AG20443 (cell line): ENCODE measurements at places on chromosomes 6 and 20.

DNA sequence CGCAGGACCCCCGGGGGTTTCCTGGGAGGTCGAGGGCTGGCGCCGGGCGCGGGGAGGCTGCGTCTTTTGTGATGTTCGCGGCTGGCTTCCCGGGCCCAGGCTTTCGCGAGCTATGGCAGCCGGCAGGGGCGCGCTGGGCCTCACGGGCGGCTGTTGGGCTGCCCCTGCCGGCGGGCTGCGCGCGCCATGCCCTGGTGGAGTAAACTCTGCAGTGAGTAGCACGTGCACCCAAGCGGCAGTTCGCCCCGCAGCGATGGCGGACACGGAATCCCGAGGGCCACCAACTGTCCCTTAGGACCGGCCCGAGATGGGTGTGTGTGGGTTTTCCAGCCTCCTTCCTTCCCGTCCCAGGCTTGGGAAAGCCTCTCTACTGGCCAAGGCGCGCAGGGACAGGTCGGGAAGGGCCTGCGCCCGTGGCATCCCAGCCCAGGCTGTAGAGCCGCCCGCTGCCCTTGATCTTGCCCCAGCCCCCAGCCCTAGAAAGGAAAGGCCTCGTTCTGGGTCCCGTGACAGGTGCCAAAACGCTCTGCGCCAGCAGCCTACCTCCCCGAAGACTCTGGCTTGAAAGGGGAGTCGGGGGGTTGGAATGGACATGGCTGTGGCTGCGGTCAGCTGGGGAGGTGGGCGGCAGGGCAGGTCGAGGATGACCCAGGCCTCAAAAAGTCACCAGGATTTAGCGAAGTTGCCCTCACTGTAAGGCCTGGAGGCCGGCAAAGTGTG is 49.7 kb downstream of the ZBTB2 start:
- DNase-seq, result no peak

DNA sequence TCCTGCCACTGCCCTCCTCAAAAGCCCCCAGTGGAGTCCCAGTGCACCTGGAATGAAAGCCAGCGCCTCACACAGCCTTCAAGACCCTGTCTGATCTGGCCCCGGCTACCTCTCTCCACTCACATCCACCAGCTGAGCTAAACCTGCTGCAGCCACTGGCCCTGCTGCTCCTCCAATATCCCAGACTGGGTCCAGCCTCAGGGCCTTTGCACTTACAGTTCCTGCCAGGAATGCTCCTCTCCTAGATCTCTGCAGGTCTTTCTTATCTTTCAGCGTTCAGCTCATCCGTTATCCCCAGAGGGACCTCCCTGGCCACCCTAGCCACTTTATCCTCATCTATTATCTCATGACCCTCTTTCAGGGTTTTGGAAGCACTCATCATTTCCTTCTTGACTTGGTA is 68.8 kb downstream of the KCNB1 start:
- no peak for DNase-seq

DNA sequence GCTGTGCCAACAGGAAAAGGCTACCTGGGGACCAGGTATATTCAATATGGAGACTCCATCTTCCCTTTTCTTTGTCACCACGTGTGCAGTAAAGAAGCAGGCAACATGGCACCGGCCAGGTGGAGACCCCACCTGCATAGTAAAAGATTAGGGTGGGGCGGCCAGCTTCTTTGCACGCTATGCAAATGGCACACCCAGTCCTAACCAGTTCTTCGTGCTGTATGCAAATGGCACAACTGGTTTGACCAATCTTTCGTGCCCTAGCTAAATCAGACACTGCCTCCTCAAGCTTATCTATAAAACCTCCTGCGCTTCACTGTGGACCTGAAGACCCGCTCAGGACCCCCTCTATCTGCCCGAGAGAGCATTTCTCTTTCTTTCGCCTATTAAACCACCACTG is 88.8 kb upstream of the EZR start:
- no peak for DNase-seq

DNA sequence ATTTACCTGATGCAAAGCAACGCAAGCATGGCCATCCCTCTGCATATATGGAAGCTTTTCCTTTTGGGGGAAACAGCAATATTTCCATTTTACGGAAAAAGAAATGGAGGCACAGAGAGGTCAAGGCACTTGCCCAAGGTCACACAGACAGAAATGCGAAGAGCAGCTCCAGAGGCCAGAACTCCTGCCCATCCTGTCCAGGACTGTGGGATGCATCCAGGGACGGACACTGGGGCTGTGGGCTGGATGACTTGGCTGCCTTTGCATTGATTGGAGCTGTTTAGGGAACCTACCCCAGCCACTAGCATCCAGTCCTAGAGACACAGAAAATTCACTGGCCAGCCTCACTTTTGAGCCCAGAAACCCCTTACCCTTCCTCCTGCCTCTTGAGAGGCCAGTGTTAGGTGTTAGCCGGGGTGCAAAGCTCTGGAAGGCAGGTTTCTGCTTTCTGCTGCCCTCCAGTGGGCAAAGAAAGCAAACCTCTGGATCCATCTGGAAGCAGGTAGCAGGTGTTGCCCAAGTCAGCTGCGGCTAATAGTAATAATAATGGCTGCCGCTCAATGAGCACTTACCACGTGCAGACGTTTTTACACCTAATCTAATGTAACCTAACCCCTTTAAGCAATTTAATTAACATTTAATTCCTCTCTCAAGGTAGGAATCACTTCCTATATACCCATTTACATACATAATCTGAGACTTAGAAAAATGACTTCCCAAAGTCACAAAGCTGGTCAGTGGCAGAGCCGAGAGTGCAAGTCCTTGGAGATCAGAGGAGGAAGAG is 31.7 kb upstream of the CCN5 start:
- peak; percentile 77 for DNase-seq

GRCh38 chr20:40286975-40287531 is 402.0 kb downstream of the MAFB start:
- no peak for DNase-seq

GRCh38 chr20:13474467-13474866 is 164.3 kb downstream of the TASP1 start:
- no peak for DNase-seq

DNA sequence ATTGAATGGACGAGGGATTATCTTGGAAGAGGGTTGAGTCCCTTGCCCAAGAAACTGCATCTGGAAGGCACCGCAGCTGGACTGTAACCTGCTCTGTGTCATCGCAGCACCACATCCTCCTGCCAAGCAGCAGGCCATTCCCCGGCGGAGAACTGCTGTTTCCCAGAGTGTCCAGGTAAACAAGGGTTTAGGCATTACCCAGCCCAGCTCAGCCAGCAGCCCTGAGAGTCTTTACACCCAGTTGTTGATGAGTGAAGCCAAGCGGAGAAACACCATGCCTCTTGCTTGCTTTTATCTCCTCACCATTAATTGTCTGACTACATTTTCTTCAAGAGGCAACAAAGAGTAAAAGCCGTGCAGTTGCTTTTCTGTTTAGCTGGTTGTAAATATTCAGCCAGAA is 104.1 kb downstream of the CDH4 start:
- DNase-seq, result no peak

- DNase-seq, result no peak
These were observed 19.1 kb upstream of the CCN2 start for GRCh38 chr6:131970076-131970859.

- no peak for DNase-seq
These were observed 617.7 kb upstream of the AGPAT4 start for GRCh38 chr6:161891542-161891941.

- no peak for DNase-seq
These were observed 570 bp downstream of the TULP4 start for GRCh38 chr6:158312672-158313397.

DNA sequence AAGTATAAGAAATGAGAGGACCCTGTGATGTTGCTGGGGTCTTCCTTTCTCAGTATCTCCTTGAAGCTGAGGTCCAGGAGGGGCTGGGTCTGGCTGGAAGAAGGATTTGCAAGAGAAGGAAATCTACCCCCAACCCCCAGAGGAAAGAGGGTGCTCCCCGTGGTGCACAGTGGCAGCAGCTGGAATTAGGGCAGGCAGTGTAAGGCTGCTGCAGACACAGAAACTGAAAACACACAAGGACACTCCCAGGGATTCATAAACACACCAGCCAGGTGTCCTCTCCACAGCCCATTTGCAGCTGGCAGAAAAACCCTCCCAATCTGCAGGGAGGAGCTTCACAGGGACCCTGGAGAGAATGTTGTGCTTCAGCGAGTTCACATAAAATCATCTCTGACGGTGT is 297.2 kb downstream of the CDH26 start:
- no peak for DNase-seq

DNA sequence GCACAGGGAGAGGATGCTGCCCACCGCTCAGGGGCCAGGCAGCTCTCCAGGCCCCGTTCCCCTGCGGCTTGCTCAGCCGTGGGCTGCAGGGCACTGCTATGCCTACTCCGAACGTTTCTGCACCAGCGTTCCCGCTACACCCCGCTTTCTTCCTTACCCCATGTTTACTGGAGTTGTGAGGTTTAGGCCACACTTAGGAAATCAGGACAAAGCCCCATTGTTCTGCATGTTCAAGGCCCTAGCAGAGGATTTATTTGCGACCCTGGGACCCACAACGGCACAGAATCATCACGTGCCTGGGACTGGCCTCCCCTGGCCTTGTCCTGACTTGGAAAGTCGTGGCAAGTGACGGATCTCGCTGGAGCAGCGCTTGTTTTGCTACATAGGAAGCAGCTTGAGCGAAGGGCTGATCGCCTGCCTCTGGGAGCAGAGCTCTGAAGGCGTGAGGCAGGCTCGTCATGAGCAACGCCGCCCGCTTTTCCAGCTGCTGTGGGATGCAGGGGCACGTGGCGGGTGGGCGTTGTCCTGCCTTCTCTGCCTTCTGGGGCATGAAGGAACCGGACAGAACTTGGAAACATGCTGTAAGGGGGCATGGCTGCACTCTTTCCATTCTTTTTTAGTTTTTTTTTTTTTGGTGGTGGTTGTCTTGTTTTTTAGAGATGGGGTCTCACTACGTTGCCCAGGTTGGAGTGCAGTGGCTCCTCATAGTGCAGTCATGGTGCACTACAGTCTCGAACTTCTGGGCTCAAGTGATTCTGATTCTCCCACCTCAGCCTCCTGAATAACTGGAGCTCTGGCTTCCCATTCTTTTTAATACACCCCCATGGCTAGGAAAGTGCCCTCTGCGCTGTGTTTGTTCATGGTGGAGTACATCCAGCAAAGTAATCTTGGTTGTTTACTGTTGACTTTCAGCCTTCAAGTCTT is 14.6 kb upstream of the TMEM181 start:
- DNase-seq, result no peak

GRCh38 chr6:125858427-125859320 is 67.9 kb downstream of the NCOA7 start:
- peak; percentile 88 for DNase-seq

DNA sequence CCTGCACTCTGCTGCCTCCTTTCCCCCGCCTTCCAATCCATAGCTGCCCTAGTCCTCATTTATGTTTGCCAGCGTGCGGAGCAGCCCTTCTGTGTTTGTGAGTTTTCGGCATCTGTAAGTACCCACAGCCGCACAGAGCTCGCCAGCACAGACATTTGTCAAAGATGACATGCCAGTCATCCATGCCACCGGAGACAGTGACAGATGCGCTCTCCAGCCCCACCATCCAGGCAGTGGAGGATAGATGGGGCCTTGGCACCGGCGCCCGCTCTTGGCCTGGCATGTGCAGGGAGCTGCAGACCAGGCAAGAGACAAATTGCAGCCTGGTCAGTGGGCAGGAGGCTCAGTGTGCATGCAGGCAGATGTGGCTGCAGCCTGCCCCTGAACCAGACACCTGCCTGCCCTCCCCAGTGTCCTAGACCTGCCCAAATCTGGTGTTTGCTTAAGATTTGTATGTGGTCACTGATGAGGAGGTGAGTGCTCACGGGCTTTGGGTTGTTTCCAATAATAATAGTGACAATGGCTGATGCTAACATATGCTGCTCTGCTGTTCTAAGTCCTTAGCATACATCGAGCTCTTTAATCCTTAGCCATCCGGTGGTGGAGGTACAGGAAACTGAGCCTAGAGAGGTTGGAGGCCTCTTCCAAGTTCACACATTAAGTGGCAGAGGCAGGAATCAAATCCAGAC is 78.1 kb downstream of the UNC5CL start:
- no peak for DNase-seq

DNA sequence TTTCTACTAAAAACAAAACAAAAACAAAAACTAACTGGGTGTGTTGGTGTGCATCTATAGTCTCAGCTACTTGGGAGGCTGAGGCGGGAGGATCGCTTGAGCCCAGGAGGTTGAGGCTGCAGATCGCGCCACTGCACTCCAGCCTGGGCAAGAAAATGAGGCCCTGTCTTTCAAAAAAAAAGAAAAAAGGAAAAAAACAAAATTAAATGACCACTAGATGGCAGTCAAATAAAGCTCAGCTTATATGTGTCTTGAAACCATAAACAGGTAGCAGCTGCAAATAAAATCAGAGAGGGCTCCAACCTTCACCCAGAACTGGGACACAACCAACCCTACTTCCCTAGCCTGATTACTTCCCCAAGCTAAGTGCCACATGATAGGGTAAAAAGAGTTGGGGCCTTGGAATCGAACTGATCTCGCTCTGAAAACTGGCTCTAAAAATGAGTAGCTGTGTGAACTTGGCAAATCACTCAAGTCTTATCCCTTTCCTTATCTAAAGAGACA is 67.1 kb upstream of the ADGRF4 start:
- DNase-seq, result peak; percentile 49

DNA sequence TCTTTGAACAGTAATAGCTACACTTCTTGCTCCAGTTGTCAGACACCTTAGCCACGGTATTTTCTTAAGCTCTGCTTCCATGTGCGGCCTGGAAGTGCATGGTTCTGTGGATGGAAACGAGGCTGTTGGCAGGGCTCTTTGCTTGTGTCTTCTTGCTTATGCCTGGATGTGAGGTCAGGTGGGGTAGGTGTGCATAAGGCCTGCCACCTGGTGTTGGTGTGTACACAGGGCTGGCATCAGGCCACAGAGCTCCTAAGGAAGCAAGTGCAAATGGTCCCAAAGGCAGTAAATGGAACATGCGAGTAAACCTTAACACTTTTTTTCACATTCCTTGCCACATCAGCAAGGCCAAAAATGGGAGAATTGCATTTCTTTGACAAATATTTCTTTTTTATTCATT is 158.1 kb upstream of the GMDS start:
- DNase-seq, result no peak

GRCh38 chr6:132814716-132815570 is 574 bp downstream of the RPS12 start:
- DNase-seq, result no peak

DNA sequence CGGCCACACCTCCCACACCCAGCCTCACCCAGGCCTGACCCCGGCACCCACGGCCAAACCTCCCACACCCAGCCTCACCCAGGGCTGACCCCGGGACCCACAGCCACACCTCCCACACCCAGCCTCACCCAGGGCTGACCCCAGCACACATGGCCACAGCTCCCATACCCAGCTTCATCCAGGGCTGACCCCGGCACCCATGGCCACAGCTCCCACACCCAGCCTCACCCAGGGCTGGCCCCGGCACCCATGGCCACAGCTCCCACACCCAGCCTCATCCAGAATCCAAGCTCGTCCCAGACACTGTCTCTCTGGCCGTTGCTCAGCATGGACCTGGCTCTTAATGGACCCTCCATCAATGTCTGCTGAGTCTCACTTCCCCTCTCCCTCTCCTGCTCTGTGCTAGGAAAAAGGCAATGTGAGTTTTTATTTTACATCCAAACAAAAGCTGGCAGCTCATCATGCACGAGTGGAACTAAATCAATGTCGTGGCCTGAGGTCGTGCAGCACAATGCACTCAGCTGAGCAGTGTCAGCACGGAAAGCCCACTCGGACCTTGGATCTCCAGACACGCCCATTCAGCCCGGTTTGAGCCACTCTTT is 36.1 kb downstream of the NINL start:
- DNase-seq, result no peak
